ENCODE measurements at places on chromosomes 3 and 15.

DNA sequence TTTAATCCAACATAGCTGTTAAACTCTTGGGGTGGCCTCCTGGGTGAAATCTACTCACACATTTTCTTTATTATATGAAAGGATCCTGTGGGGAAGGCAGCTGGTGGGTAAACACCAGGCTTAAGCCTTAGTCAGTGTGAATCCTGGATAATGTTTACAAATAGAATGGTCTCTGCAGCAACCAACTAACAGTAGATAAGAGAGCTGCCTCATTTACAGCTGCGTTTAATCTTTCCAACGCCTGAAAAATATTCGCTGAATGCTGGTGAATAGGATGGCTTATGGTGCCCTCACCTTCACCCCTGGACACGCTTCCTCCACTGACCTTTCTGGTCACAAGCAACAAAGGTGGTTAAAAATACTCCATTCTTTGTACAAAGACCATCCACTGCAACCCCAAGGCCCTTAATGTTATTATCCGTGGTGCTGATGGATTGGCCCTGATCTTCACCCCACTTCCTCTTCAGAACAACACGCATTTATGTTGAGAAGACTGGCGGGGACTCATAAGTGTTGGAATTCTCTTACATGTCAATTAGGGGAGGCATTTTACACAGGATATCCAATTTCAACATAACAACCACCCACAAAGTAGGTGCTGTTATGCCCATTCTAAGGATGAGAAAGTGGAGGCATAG is 120.0 kb upstream of the FRMD4B start:
- DNase-seq: no peak

DNA sequence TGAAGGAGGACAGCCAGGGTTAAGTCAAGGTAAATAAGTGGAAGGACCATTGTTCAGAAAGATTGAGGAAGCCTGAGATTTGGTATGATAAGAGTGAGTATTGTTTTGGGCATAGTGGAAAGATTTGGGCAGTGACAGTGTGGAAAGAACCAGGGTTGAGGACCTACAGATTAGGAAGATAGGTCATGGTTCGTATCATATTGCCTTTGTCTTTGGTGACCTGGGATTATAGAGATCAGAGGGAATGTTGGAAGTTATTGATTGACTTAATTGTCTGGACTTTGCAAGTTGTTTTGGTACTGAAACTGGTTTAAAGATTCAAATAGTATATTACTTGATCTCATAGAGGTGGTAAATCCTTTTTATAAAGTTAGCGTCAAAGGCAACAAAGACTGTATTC is 23.1 kb upstream of the MGA start:
- DNase-seq: no peak

DNA sequence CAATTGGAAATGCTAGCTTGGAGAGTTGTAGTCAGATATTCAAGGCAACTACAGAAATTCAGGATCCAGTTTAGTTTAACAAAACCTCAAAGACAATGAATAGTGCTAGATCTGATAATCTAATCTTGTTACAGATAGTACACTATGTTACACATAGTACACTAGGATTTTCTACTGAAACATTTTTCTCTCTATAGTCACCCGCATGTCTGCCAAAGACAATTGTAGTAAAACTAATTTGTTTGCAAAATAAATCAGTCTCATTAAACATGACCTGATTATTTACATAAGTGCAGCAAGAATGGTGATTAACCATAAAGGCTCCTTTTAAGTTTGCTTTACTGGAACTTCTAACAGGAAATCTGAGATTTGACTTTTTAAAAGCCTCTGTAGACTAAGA is 52.0 kb downstream of the ILDR1 start:
- no peak for DNase-seq

DNA sequence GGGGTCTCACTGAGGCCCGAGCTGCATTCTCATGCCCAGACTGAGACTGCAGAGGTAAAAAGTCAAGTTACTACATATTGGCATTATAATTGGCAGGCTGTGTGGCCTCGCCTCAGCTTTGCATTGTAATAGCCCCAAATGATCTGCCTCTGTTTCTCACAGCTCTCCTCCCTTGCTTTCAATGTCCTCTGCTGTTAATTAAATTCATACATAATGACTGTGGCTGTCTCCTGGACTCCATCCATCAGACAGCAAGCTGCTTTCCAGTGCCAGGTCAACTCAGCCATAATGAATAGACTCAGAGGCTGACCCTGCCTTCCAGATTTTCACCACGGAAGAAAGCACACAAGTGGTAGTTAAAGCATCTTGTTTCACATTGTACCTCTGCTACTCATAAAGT is 7.6 kb upstream of the RTP4 start:
- DNase-seq: no peak

- no peak for DNase-seq
Observed at GRCh38 chr3:48016301-48016973, at the start of gene MAP4. Gene MAP4 (minus strand): TSS chr3:48016416. CDS start chr3:47998860, 17,556 bp downstream.

DNA sequence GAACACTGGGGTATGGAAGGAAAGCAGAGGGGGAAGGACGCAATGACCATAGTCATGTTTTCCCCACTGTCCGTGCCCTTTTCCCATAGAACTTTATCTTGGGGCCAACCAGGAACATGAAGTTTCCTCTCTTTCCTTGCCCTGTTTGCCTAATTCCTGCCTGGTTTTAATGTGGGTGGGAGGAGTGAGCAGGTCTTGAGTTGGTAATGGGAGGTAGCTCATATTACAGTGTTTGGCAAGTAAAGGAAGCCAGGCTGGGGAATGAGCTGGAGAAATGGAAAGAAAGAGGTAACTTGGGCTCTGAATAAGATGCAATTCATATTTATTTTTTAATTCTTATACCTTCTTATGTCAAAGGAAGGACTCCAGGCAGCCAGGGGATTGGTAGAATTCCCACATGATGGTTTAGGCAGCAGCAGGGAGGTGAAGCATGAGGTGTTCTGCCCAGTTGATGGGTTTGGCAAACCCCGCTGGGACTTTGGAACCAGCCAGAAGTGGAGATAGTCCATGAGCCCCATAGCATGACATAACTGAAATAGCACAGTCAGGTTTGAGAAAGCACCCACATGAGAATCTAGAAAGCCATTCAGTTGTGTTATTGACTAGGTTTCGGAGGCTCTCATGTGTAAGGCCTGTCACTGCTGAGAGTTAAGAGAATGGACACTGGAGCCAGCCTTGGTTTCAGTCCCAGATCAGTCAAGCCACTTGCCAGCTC is 60.0 kb downstream of the CCK start:
- no peak for DNase-seq

GRCh38 chr3:56251343-56251945 is 216.8 kb downstream of the ERC2 start:
- no peak for DNase-seq

- no peak for DNase-seq
Observed at GRCh38 chr15:68258692-68259091, 18.9 kb upstream of the FEM1B start.

All from KG1 (cell line).